Cerebellar nuclear complex (tissue), 1 donor: ENCODE measurements at places on chromosomes 1 and 21.

DNA sequence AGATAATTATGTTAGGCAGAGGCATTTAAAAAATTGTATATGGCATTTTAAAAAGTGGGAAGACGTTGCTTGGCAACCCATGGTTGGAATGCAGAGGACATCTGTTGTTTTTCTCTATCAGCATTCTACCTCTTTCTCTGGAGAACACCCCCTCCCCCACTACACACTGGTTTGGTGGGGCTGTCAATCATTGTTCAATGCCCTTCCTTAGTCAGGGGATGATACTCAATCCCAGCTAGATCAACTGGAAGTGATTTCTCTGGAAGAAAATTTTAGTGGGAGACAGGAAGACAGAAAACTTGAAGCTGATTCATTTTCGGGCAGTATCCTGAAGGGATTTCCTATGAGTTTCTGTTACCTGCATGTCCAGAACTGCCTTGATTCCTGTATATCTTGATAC is 35.7 kb upstream of the CAP1 start:
- DNase-seq, result no peak

- no peak for DNase-seq
Measured at GRCh38 chr1:54543729-54544496, 4.1 kb upstream of the ACOT11 start.

DNA sequence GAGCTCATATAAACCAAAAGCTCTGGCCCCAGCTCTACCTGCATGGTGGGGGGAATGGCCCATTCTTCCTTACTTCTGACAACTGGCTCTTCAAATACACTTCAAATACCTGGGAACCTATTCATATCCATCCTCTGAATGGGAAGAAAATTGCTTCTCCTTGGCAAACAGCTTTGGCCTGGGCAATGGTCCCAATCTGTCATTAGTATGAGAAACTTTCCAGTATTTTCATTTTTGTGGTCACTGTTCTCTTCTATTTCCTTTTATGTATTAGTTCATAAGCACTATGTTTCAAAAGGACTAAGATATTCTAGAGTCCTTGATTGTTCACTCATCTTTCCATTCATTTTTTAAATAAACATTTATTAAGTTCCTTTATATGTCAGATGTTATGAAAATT is 5.2 kb upstream of the HSD3B2 start:
- DNase-seq, result no peak

DNA sequence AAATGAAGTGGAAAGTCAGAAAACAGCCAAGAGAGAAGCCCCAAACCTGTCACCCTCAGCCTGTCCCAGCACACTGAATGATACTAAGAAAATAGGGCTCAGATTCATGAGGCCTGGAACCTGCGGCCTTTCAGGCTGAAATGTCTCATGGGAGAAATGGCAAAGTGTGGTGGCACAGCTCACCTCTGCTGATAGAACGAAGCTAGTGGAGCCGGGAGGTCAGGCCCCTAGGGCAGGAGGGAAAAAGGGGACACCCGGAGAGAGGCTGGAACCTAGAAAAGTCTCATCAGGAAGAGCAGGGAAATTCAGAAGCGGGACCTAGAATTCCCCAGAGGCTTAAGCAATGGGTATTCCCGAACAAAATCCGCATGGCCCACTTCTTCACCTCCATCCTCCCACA is 107.1 kb downstream of the BCAR3 start:
- no peak for DNase-seq

- DNase-seq, result no peak
Measured at GRCh38 chr1:225597926-225598575, 54.9 kb downstream of the ENAH start.

- no peak for DNase-seq
Measured at GRCh38 chr1:63641615-63642014, 48.4 kb downstream of the PGM1 start.

DNA sequence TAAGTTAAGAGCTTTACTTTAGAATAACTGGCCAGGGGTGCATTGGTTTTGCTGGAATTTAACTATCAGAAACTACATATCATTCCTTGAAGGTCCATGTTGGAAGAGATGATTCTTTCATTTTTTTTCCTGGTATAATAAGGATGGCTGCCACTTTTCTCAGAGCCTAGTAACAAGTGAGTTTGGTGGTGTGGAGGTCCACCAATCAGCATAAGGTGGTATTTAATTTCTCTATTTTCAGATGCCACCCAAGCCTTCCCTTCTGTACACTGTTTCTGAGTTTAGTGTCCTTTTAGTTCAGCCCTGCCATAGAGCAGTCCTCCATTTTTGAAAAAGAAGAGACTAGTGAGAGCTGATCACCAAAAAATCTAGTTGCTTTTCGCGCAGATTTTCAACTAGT is 386.3 kb downstream of the USP25 start:
- no peak for DNase-seq

DNA sequence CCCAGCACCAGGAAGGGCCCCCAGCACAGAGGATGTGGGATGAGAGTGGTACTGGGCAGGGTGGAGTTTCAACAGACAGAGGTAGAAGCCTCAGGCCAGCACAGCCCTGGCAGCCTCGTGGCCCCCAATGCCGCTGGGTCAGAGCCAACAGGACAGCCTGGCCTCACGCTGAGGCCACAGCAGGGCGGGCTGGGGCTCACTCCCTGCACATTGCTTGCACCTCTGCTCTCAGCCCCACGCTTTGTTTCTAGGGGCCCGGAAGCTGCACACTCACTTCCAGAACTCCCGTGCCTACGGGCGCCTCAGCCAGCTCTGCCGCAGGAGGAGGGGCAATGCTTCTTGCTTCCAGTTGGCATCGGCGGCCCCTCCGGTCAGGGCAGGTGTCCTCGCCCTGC is 72.9 kb downstream of the SIK1 start:
- DNase-seq, result no peak

DNA sequence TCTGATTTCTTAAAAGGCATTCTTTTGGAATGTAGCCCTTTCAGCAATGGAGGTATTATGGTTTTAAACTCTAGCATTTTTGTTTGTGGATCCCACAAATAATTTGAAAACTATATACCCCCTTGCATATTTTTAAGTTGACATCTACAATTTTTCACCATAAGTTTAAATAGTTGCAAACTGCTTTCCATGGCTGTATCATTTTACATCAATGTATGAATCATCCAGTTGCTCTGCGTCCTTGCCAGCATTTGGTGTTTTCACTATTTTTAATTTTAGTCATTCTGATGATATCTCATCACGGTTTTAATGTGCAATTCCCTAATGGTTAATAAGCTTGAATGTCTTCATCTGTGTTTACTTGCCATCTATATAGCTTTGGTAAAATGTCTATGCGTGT is 20.7 kb downstream of the DIPK1A start:
- no peak for DNase-seq

DNA sequence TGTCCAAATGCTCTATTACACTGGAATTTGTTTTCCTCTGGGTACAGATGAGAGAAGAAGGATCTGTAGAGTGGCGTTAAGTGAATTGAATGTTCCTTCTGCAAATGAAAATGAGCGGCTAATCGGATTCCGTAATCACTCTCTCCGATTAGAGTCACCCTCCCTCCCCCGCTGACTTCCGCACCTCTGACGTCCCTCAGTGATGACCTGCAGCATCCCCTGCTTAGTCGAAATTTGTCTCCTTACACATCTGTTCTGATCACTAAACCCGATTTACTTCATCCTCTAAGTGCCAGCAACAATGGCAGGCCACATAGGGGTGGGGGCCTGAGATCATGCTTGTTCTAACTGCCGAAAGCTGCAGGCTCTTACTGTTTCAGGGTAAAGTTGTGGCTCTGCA is 378.7 kb downstream of the SEC16B start:
- DNase-seq, result no peak

DNA sequence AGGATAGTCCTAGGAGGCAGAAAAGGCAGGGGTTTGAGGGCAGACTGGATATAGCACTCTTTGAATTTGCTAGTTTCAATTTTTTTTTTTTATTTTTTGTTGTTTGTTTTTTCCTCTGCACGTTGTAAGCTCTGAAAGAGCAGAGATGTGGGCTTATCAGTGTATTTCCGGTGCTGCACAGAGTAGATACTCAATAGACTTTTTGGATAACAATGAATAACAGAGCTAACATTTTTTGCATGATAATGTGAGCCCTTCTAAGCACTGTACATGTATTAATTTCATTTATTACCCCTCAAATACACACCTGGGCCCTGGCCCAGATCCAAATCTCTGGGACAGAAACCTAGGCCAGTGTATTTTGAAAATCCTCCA is 17.1 kb upstream of the PARP1 start:
- DNase-seq, result no peak

GRCh38 chr1:193009501-193009900 is 49.7 kb downstream of the UCHL5 start:
- no peak for DNase-seq

DNA sequence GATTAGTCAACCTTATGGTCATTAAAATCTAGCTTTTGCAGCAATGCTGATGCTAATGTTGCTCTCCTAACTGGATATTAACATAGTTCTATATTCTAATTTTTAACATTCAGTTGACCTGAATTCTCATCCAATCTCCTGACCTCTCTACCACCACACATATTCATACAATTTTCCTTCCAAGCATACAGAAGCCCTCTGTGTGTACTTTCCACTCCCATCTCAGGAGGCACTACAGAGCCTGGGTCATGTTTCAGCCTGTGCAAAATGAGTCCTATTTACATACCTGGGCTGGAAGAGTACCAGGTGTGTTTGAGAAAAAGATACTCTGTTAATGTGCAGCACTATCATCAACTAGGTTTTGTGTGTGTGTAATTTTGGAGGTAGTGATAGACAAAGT is 486.3 kb downstream of the NEGR1 start:
- DNase-seq, result no peak

- DNase-seq, result no peak
Measured at GRCh38 chr1:3656450-3657095, 4.3 kb downstream of the TP73 start.

GRCh38 chr1:90223401-90223800 is 228.5 kb downstream of the ZNF326 start:
- DNase-seq, result no peak

GRCh38 chr1:221806984-221807383 is 65.1 kb upstream of the DUSP10 start:
- DNase-seq, result no peak

DNA sequence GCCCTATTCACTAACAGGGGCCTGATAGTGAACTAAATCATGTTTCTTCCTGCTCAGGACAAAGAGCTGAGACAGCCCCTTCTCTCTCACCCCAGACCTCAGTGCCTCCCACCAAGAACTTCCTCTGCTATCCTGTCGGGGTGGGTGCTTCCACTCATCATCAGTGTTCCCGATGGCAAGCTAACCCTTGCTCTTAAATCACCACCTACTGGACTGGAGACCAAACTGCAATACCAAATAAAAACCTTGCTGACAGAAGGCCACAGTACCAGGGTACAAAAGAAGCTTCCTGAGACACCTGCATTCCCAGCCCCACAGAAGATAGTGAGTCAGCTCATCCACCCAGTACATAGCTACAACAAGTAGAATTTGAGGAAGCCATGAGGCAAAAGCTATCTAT is 799.5 kb downstream of the LTN1 start:
- DNase-seq, result no peak

- no peak for DNase-seq
Measured at GRCh38 chr1:62233926-62234450, 39.3 kb downstream of the L1TD1 start.

GRCh38 chr1:85471558-85471957 is 6.6 kb upstream of the DDAH1 start:
- DNase-seq, result no peak

DNA sequence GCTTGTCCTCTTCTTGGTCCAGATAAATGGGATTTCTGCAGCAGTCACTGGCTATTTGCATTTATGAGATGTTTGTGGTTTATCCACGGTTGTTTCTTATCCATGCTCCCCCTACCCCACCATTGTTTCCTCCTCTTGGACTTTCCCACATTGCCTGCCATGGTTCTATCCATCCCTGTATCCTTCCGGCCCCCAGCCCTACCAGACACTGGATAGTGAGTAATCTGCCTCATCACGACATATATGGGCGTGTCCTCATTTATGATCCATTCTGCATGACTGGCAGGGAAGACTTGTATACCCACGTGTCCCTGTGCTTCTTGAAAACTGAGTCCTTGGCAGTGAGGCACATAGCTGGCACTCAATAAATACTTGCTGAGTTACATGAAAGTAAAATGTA is 40.1 kb downstream of the CACNA1S start:
- DNase-seq, result no peak

DNA sequence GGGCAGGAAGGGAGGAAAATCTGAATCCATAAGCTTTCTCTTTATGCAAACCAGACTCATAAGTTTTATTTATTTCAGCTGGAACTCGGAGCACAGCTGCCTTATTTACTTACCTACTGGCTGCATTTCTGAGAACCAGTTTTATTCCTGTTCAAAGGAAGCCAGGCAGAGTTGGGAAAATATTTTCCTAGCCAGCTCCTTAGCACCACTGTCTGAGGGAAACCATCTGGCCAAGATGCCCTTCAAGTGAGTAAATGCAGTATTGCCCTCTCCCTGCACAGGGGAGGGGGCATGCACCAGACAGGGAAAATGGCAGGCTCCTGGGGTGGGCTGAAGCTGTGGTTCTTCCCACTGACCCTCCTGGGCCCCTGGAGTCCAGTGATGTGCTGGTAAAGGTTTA is 28.9 kb upstream of the FMOD start:
- no peak for DNase-seq

DNA sequence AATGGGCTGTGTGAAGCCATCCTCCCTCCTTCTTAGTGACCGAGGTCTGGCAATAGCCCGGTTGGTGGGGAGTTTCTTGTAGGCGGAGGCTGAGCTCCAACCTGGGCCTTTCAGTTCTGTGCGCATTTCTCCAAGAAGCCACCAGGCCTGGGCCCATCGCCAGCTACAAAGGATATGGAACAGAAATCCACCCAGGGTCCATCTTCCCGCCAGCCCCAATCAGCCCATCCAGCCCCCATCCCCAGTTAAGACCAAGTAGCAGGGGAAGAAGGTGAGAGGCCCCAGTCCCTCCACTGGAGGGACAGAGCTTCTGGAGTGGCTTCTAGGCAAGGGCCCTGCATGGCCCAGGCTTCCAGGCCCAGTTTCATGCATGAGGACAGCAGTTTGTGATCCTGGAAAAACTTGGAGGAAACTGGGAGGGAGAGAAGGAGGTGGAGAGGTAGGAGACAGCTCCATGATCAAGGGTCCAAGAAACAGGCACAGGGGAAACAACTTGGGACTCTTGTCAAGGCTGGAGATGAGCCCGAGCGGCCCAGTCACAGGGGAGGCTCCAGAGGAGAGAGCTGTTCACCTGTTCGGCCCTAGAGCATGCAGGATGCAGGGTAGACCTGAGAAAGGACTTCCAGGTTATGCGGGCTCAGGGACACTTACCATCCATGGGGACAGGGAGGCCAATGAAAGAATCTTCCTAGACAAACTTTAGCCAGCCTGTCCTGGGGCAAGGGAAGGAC is 261.2 kb downstream of the PTPRU start:
- DNase-seq, result no peak

DNA sequence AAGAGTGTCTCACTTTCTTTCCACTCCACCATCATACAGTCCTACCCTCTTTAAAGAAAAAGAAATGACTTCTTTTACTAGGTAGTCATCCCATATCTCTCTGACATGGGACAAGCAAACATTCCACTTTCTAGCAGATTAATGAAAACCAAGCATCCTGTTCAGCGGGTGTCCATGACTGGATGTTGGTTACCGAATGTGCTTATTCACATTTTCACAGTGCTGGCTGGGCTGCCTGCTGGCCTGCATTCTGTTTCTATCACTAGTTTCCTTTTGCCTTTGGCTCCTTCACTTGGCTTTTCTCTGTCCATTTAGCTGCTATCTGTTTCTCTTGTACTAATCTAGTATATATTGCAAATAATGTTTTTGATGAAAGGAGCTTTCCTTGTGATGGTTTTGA is 598.4 kb downstream of the RWDD3 start:
- peak; percentile 69 for DNase-seq
